ENCODE measurements at places on chromosomes 12 and 14.

DNA sequence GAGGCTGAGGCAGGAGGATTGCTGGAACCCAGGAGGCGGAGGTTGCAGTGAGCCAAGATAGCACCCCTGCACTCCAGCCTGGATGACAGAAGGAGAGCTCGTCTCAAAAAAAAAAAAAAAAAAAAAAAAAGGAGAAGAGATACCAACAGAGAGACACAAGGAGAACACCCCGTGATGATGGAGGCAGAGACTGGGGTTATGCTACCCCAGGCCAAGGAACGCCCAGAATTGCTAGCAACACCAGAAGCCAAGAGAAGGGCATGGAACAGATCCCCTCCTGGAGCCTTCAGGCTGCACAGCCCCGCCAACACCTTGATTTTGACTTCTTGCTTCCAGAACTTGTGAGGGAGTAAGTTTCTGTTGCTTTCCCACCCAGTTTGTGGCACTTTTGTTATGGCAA lies 148.0 kb upstream of the FOXN3 start:
- no peak for DNase-seq

DNA sequence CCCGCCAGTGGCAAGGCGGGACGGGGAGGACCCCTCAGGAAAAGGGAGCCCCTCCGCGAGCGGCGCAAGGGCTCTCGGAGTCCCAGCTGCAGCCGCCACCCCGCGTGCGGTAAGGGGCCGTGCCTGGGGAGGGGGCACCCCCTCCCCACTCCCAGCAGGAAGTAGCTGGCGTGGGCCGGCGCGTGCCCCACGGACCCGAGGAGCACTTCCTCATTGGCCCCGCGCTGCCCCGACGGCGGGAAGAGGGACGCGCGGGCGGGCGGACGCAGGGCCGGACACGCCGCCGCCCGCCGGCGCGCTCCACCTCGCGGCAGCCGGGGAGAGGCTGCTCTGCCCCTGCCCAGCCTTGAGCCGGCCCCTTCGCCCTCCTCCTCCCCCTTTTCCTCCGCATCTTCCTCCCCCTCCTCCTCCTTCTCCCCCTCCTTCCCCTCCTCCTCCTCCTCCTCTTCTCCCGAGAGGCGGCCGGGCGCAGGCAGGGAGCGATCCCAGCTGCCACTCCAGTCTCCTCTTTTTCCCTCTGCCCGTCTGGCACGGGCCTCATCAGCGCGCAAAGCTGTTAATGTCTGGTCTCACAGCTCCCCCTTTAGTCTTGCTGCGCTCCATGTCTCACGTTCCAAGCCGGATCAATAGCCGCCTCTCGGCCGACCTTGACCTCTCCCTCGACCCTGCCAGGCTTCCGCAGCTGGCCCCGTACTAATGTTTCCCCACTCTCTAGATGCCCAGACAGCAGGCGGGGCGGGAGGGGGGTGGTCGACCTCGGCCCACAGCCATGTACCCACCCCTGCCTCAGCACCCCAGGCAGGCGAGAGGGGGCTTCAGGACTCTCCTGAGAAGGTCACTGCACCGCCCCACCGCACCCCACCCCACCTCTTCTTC lies 2.6 kb upstream of the BCL11B start:
- DNase-seq: peak; percentile 51

DNA sequence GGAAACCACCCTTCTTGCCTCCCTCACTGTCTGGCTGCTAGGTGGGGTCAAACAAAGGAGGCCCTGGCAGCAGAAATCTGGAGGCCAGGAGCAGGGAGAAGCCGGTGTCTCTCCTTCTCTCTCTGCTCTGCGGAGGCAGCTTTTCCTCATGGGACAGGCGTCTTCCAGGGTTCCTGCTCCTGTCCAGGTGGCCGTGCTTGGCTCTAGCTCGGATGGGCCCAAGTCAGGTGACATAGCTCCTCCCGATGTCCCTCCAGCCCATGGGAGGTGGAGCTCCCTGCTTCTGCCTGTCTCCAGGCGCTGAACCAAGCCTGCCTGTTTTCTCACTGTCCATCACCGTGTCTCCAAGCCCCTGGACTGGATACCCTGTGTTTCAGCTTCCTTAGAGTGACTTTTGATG lies 30.5 kb upstream of the FZD10 start:
- DNase-seq: no peak

DNA sequence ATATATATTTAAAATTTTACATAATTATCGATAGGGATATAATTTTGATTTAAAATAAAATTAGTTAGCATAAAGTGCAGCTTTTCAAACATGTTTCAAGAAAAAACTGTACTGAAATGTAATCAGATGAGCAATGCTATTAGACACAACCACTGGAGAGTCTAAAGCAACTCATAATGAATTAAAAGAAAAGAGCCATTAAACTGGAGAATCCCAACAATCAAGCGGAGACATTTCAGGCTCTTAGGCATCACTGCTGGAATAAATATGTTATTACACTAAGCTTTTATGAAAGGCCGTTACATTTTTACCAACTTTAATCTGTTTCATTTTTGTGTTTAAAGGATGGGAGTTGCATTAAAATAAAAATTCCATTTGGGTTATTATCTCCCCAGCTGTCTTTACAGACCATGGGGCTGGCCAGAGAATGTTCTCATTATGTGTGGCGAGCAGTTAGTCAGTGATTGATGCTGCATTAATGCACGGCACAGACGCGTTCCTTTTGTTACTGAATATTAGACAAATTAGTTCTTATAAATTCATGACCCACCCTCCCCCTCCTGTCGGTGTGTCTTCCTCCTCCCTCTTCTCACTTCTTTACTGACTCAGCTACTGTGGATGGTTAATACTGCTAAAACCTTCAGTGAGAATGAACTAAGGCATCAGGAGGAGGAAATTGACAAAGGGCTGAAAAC lies 156.8 kb downstream of the PDZRN4 start:
- DNase-seq: no peak

DNA sequence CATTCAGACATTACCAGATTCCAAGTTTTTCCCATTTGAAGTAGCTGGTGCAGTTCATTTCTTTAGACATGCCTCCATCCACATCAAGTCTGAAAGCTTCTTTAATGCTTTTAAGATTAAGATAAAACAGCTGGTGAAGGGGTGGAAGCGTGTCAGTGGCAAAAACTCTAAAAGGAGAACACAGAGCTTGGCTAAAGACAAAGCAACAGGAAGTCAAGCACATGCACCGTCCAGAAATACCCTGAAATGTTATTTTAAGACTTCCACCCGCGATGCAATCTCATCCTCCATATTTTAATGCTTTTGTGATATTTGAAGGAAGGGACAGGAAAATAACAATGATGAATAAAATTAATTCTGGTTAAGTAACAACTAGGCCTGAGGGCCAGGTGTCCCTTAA lies 31.8 kb downstream of the PPM1H start:
- DNase-seq: no peak

- DNase-seq: peak; percentile 80
These were observed 75.4 kb downstream of the CCDC92 start for GRCh38 chr12:123897221-123897620.

- no peak for DNase-seq
These were observed 14.0 kb downstream of the OTX2 start for GRCh38 chr14:56796259-56796658.

DNA sequence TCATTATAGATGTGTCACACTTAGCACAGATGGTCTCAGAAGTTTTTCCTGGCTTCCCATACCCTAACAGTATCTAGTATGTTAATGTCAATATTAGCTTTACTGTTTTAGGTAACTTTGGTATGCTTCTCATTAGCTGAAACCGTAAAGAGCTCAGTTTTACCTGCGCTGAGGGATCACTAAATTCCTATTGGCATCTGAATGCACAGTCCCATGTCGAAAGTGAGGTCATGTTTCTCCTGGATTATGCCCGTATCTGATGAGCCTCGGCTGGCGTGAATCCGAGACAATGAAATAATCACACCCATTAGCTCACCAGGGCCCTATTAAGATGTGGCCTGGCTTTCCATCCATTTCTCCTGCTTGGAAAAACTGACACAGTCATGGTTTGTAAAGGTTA lies 418.2 kb downstream of the ZFP36L1 start:
- DNase-seq: no peak

- DNase-seq: peak; percentile 66
These were observed 30.7 kb downstream of the FRMD6 start for GRCh38 chr14:51682411-51682810.

DNA sequence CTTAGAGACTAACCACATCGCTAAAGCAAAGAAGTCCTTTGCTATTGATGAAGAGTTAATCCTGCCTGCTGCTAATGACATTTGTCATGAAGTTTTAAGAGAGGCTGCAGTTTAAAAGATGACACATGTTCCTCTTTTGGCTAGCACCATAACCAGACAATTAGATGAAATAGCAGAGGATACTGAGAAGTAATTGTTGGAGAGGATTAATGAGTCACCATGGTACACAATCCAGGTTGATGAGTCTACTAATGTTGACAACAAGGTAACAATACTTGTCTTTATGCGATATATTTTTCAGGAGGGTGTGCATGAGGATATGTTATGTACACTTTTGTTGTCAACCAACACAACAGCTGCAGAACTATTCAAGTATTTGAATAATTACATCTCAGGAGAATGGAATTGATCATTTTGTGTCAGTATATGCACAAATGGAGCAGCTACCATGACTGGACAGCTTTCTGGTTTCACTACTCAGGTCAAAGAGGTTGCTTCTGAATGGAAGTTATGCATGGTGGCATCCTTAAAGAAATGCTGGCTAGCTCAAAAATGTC lies 56.7 kb downstream of the LRRIQ1 start:
- DNase-seq: no peak

GRCh38 chr12:123398550-123399254 lies 14.8 kb downstream of the KMT5A start:
- peak; percentile 92 for DNase-seq

GRCh38 chr14:103510724-103511693 lies 11.6 kb downstream of the CKB start:
- DNase-seq: no peak

- DNase-seq: peak; percentile 57
These were observed 34.4 kb upstream of the P2RX4 start for GRCh38 chr12:121175383-121176119.

DNA sequence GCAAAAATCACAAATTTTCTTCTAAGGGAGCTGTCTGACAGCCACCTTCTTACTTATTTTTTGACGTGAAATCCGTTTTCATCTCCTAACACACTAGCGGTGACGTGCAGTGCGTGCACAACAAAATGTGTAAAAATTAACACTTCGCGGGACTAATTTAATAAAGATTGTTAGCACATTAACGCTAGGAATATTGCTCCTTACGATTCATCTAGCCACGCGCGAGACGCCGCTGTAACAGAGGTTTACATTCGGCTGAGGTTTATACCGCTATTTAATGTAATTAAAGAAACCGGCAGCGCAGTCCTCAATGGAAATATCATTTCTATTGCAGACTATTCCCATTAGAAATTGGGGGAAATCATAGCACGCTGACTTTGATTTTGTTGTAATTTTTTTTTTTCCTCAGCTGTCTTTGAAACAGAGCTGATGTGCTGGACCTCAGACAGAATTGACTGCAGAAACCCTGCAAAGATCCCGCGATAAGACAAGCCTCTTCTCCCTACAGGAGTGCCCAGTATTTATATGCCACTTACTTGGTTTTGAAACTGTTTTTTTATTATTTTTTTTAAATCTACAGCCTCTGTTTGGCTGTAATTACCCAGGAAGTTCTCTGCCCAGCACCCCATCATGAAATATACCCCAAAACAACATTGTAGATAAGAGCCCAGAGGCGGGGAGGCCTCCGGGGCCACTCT lies 31.2 kb downstream of the BCL11B start:
- DNase-seq: no peak

DNA sequence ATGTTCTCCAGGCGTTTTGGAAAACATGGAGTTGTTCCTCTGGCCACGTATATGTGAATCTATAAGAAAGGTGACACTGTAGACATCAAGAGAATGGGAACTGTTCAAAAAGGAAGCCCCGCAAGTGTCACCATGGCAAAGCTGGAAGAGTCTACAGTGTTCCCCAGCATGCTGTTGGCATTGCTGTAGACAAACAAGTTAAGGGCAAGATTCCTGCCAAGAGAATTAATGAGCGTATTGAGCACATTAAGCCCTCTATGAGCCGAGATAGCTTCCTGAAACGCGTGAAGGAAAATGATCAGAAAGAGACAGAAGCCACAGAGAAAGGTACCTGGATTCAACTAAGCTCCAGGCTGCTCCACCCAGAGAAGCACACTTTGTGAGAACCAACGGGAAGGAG lies 92.5 kb upstream of the EIF5 start:
- DNase-seq: no peak

GRCh38 chr12:39619316-39619659 lies 315 bp downstream of the ABCD2 start:
- no peak for DNase-seq

DNA sequence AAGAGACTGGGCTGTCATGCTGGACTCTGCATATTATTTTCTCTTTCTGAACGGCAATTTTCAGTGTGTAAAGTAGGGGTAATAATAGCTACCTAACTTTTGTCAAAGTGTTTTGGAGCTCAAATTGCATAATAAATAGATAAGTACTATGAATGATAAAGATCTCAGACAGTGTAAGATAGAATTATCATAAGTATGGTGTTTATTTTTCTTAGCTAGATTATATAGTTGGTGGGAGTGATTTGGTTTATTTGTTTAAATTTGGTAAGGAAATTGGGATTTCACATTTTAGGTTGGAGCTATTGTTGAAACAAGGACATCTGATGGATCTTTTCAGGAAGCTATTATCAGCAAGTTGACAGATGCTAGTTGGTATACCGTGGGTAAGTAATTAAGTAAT lies 7.4 kb downstream of the ARID4A start:
- DNase-seq: no peak

- no peak for DNase-seq
These were observed 75.1 kb downstream of the FOXN4 start for GRCh38 chr12:109234012-109234411.

DNA sequence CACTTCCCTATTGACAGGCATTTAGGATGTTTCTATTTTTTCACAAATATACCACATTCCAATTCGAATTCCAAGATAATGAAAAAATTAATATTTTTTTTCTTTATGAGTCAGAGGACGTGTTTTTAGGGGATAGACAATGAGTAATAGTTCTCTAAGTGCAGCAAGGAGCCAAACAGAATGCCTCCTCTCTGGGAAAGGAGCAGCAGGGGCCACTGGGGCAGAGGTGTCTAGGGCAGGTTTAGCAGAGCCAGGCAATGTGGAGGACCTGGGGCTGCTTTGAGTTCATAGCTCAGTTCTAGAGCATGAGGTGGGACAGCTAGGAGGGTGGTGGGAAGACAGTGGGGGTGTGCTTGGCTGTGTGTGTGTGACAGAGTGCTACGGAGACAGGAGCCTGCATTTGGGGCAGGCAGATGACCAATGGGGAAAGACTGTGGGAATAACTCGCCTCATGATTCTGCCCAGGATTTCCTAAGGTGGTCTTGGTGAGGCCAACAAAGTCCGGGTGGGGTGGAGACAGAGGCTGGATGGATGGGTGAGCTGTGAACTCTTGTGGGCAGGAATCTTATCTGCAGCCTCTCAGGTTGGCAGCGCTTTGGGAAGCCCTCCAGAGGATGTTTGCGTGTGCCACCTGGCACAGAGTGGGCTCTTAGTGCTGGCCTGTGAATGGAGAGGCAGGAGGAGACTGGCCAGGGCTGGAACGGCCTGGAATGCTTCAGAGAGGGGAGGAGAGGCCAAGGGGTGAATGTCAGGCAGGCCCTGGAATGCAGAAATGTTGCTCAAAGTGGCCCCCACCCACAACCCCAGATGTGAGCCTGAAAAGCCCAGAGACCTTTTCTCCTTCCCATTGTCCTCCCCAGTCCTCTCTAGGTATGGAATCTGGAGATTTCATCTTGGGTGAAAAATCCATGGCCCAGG lies 2.4 kb upstream of the KRT7 start:
- peak; percentile 75 for DNase-seq

- no peak for DNase-seq
These were observed 27.2 kb upstream of the PTPRB start for GRCh38 chr12:70664465-70664881.
